ENCODE measurements at places on chromosomes 5 and 9. TPM values are rescaled to one million over a fixed set of nuclear protein-coding genes. Genes with fewer than 3 reads are reported as not detected.

The UQCRQ gene
- total RNA-seq, result 132 TPM

- DNase-seq, result no peak
Observed at GRCh38 chr9:97910357-97910756, 11.9 kb downstream of the TRMO start.

- DNase-seq, result no peak
Observed at GRCh38 chr9:83066771-83067170, 3.8 kb upstream of the RASEF start.

DNA sequence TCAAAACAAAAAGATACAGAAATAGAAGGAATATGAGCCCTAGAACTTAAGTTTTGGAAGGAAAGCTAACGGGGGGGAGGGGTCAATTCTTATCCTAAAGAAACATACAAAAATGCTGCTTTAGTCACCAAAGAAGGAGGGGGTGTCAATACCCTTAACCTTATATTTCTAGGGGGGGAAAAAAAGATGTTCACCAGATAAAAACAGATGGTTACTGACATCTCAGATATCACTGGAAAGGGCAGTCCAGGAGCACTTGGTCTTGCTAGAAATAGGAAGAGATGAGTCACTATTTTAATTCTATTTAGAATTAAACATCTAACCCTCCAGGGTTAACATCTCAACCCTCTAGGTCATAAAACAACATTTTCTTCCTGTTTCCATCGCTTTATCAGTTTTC, 1.7 kb downstream of the DIAPH1 start:
- no peak for DNase-seq

GRCh38 chr9:125635888-125636287, 71.1 kb downstream of the MAPKAP1 start:
- no peak for DNase-seq

GRCh38 chr9:7284517-7284916, 515.1 kb downstream of the DMAC1 start:
- DNase-seq, result no peak

The IRX2 gene
- not detected for total RNA-seq

All from T-cell (primary cell).